Endothelial cell (in vitro differentiated cells): ENCODE measurements at places on chromosomes 6 and 20. TPM values are rescaled to one million over a fixed set of nuclear protein-coding genes. Genes with fewer than 3 reads are reported as not detected.

Gene TCP11
- total RNA-seq = 0.18 TPM

Gene CCN2
- 12.0 TPM for total RNA-seq

Gene FAM162B
- total RNA-seq = 1.5 TPM

Gene APOM
- total RNA-seq = 0.92 TPM

Gene SPATA25
- 0.62 TPM for total RNA-seq
